ENCODE measurements at places on chromosomes 7 and 10.

DNA sequence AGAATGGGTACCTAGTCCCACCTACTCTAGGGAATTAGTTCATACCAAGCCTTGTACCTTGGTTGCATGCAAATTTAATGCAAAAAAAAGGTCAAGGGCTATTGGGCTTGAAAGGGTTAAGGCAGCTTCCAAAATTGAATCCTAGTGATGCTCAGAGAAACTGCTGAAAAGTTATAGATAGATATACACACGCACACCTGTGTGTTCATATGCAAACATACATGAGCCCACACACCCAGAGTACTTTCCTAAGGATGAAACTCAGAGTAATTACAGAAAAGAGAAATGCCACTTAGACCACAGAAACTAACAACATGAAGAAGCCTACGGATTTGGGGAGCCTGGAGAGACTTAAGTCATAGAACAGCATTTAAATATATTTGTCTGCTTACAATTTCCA, 1.5 kb downstream of the SLC25A13 start:
- peak; percentile 10 for DNase-seq

DNA sequence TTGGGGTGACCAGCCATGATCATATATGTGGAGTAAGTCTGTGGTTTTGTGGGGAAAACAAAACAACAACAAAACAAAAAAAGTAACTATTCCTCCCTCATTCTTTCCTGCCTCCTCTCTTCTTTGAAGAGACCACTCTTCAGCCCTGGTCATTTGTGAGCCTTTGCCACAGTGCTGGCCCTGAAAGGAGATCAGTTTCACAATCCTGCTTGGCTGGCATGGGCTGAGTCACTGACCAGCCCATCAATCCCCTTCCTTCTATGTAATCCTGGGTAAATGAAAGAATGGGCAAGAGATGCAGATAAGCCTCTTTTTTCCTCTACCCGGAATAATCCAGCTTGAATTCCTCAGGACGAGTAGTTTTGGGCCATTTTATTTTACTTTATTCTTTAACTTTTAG, 13.6 kb downstream of the CSTF2T start:
- no peak for DNase-seq

DNA sequence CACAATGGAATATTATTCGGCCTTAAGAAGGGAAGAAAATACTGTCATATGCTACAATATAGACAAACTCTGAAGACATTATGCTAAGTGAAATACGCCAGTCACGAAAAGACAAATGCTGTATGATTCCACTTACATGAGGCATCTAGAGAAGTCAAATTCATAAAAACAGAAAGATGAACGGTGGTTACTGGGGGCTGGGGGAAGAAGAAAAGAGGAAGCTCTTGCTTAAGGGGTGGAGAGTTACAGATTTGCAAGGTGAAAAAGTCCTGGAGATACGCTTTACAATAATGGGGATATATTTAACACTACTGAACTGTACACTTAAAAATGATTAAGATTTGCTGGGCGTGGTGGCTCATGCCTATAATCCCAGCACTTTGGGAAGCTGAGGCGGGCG, 49.0 kb downstream of the PSMC2 start:
- DNase-seq, result peak; percentile 56

- DNase-seq, result peak; percentile 22
Measured at GRCh38 chr7:91165006-91165845, 99.0 kb upstream of the FZD1 start.

- DNase-seq, result no peak
Measured at GRCh38 chr10:29389493-29389892, 100.6 kb downstream of the LYZL1 start.

DNA sequence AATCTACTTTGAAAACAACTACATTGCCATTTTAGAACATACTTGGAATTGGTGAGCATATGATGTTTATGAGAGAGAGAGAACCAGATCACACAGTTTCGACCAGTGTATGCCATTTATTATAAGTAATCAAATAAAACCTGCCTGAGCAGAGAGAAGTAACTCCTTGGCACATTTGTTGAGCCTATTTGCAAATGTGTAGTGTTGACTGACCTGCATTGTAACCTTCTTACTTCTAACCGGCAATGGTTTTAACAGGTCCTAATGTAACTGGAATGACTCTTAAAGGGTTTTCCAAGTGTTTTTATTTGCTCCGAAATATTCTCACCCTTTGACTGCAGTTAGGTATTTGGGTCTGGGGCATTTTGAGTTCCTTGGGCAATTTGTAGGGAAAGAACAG, 167.6 kb downstream of the POU6F2 start:
- DNase-seq, result no peak
